ENCODE measurements at places on chromosomes 1 and 21. TPM values are rescaled to one million over a fixed set of nuclear protein-coding genes. Genes with fewer than 3 reads are reported as not detected.

The ACTRT2 gene
- total RNA-seq: 0.21 TPM

The ASCL5 gene
- not detected for total RNA-seq

The CD48 gene
- 2.2 TPM for total RNA-seq

The DENND2D gene
- not detected for total RNA-seq

The C1orf87 gene
- not detected for total RNA-seq

The ASB17 gene
- not detected for total RNA-seq

GRCh38 chr1:61088163-61088974, 6.0 kb downstream of the NFIA start:
- DNase-seq: no peak

- no peak for DNase-seq
These were observed 13.6 kb downstream of the G0S2 start for GRCh38 chr1:209688746-209689234.

DNA sequence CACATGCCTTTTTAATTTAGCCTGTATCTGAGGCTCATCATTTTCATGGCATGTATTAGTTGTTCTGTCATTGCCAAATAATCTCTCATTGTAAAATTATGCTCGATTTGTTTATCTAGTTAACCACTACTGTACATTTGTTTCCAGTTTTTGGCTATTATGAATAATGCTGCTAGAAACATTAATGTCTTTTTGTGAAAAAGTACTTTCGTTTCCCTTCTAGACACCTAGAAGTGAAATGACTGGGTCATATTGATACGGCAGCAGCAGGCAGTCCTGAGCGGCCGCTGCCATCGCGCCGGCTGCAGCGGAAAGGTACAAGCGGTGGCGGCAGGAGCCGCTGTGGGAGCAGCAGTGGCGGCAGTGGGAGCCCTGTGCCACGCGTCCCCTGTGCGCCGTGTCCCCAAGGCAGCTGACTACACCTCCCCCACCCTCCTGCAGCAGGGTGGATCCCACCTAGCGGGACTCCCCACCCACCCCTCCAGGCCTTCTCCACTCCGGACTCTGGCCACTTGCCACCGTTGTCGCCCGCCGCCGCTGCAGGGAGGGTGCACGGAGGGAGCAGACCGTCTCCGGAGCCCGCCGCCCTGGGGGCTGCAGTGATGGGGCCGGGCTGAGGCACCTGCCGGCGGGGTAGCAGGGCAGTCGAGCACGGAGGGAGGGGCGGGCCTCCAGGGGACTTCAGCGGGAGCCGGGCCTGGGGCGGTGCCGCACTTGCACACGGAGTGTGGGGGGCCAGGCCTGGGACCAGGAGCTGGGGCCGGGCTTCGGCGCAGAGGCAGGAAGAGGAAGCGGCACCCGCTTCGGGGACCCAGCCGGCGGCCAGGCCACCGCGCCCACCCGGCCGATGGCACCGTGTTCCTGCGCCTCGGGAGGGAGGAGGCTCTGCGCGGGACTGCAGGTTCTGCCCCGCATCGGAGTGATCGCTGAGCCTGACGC, 66.8 kb upstream of the RGS7 start:
- peak; percentile 83 for DNase-seq

- no peak for DNase-seq
These were observed 13.7 kb downstream of the PSMA5 start for GRCh38 chr1:109412551-109412950.

GRCh38 chr1:79929356-79929755, 922.8 kb upstream of the ADGRL4 start:
- DNase-seq: no peak

- DNase-seq: no peak
These were observed 29.9 kb downstream of the FMO4 start for GRCh38 chr1:171343727-171344472.

DNA sequence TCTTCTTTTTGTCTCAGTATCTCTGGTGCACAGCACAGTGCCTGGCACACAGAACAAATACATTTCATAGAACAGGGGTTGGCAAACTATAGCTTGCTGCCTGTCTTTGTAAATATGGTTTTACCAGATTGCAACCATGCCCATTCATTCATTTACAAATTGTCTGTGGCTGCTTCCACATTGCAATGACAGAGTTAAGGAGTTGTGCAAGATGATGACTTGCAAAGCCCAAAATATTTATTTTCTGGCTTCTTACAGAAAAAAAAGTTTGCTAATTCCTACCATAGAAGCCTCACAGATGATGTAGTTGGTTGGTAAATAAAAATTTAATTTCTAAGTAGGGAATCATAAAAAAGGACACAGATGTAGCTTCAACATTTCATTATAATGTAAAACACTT, 11.2 kb upstream of the HMGB4 start:
- no peak for DNase-seq

DNA sequence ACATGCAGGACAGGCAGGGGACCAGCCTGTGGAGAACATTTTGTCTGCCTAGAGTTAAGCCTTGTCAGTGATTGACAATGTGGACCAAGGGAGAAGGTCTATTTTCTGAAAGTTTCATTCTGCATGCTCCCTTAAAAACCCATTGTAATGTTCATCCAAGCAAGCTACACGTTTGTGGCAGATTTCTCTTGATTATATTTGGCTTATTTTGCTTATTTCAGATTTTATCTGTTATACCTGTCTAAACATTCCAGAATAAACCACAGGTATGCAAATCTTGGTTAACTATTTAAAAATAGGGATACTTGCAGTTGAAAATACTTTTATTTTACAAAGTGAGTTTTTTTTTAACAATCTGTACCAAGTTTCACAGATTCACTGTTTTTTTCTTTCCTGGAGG, 78.2 kb upstream of the F3 start:
- no peak for DNase-seq

- peak; percentile 64 for DNase-seq
These were observed 8.1 kb downstream of the PSRC1 start for GRCh38 chr1:109274533-109275476.

DNA sequence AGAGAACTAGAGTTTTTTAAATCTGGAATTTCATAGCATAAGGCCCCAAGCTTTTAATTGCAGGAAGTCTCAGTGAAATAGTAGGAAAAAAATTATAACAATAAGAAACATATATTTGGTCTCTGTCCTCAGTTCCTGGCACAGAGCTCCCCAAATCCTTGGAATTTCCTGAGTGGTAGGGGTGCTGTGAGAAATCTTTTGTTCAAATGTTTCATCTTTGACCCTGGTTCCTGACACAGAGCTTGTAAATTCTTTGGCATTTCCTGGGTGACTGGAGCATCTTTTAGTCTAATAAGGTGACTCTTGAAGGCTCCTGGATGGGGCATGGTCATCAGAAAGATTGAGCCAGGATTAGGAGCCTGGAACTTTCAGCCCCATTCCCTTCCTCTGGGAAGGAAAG, 225.7 kb upstream of the AJAP1 start:
- DNase-seq: no peak

- DNase-seq: no peak
These were observed 19.2 kb downstream of the TUT4 start for GRCh38 chr1:52533713-52534112.

DNA sequence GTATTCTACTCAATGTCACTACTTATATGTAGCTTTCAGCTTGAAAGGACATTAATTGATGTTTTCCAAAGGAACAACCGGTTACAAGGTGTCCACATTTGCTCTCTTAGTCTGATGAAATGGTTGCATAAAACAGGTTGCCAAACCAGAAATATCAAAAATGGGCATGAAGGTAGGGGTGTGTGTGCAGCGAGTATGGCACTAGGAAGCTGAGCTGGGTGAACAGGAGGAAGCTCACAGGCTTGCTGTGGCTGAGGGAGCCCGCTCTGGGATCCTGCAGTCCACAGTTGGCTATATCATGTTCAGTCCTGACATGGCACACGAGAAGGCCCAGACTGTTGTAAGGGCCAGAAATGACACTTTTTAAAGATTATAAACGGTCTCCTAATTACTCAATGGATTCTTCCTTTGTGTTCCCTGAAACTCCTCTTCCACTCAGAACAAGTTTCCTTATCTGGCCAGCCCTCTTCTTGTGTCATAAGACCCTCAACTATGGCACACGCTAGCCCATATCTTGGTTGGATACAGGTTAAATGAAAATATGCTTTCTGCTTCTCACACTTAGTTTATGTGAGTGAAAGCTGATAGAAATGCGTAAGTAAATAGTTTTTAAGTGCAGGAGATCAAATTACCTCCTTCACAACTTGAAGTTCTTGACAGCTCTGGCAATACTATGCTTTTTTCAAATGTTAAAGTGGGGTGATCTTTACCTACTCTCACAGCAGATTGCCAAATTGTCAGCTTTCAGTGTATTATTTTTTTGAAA, 201.5 kb downstream of the LMO4 start:
- DNase-seq: no peak

DNA sequence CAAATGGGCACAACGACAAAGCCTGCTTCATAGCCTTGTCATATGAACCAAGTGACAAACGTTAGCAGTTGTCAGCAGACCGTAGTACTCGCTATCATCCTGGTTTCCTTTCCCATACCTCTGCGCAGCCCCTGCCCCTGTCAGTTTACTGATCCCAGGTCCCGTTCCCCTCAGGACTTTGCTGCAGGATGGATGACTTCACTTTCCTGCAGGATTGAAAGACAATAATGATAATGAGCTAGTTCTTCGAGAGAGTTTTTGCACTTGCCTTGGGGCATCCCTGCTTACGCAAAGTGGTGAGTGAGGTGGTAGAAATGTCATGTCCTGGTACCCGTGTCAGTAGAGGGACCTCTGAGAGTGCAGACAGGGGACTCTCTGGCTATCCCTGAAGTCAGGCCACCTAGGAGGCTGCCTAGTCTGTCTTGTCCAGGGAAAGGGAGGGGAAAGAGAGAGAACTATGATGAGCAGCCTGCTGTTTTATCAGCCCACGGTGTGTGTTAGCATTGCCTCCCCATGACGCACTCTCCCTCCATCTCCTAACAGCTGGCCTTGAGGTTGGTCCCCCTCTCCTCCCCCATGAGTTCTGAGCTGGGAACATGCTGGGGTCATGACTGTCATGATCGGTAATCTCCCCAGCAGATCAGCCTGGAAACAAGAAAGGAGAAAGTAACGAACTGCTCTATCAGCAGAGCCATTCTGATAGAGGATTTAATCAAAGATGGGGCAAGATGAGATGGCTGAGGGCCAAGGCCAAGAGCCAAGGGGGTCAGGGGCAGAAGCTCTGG, 53.7 kb downstream of the ELK4 start:
- no peak for DNase-seq

- no peak for DNase-seq
These were observed 144.1 kb downstream of the CENPF start for GRCh38 chr1:214747050-214747635.

GRCh38 chr1:53047737-53048736, 14.0 kb upstream of the PODN start:
- DNase-seq: no peak

Measured in H7 (cell line).